ENCODE measurements at places on chromosomes 4 and X.

DNA sequence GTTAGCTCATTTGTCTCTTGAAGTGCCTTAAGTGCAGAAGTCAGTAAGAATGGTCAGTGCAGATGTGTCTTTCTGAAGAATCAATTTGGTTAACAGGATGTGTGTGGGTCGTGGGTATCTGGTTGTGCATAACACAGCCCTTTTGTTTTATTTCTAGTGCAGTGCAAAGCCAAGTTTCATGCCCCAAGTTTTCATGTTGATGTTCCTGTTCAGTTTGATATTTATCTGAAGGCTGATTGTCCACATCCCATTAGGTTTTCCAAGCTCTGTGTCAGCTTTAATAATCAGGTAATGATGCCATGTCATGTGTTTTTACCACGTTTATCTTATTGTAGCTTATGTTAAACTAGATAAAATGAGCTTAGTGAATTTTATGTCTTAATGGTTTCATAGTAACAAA, 27.4 kb downstream of the TRAPPC11 start:
- no peak for DNase-seq

DNA sequence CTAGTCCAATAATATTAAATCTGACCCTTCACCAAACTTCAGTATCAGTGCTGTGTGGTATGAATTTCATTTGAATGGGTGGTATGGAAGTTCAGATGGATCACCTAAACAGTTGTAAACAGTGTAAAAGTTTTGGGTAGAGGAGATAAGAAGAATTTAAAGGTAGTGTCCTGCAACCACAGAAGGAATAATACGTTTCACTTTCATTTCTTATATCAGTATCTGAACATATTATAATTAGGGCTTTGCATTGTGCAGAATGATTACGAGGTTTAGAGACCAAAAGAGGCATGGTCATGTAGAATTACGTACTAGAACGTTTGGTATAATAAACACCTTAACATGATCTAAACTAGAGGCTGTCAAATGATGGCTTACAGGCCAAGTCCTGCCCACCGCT, 116.1 kb downstream of the PDLIM5 start:
- no peak for DNase-seq

- no peak for DNase-seq
Observed at GRCh38 chrX:111376897-111377578, 35.0 kb downstream of the DCX start.

DNA sequence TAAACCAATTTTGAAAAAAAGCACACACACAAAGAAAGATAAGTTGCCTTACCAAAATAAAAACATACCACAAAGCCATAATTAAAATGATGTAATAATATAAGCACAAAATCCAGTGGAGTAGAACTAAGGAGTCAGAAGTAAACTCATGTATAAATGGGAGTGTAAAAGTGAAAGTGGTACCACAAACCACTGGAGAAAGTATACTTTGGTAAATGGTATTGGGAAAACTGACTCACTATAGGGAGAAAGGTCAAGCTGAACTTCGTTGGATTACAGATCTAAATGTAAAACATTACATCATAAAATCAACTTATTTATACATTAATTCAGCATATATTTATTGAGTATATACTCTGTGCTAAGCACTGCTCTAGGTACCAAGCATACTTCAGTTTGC, 46.3 kb upstream of the HHIP start:
- no peak for DNase-seq

- DNase-seq = peak; percentile 35
Observed at GRCh38 chrX:56788717-56789122, 59.7 kb downstream of the NBDY start.

DNA sequence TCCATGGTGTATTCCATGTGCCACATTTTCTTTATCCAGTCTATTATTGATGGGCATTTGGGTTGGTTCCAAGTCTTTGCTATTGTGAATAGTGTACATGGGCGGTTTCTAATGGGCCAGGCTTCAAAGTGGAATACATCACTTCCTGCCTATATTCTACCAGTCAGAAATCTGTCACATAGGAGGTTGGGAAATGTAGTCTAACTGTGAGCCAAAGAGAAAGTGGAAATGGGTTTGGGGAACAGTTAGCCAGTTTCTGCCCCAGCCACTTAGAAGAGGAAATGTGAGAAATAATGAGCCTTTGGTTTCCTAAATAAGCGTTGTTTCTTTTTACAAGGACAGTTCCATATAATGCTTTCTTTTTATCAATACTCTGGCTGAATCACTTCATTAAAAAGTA, 85.1 kb upstream of the AP1S2 start:
- no peak for DNase-seq

DNA sequence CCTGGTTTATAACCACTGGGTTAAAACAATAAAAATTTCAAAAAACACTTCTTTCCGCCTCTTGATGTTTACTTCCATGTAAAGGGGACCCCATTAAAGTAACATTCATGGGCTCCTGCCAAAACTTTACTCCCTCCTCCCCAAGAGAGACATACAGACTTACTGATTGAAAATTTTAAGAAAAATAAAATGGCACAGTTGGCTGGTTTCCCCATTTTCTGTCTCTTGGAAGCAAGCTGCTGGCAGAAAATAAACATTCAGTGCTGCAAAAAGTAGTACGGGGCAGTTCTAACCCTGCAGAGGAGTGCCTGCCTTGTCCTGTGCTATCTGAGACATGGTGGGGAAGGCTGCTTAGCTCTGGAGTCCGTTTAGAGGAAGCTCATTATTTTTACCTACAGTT, 187.3 kb upstream of the INTU start:
- no peak for DNase-seq

DNA sequence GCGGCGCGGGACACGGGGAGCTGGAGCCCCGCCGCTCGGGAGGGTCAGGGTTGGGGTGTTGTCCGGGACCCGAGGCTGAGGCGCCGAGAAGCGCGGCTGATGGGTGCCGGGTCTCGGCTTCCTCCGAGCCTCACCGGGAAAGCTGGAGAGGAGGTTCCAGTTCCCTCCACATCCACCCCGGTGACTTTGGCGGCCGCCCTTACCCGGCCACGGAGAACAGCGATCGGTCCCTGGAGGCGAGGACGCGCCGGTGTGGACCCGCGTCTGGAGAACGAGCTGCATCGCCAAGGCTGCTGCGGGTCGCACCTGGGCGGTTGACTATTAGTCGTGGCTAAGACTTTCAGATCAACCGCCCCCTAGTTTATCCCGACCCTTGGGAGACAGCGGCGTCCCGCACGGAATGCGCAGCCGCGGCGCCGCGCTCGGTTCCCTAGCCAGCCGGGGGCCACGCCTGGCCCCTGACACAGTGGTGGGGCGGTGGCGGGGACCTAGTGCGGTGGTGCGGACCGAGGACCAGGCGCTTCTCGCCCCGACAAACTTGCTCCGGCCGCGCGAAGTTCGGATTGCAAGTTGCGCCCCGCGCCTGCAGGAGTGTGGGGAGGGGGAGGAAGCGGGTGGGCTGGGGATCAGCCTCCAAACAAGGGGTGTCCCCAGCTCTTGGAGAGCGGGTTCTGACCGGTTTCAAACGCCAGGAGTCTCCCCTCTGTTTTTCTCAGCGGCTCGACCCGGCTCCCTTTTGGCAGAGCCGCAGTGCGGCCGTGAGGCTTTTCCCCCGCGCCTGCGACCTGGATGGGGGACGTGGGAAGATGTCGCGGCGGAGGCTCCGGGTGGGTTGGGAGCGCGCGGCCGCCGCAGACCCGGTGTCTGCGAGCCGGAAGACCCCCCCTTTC, 568 bp downstream of the FHDC1 start:
- DNase-seq = peak; percentile 47

DNA sequence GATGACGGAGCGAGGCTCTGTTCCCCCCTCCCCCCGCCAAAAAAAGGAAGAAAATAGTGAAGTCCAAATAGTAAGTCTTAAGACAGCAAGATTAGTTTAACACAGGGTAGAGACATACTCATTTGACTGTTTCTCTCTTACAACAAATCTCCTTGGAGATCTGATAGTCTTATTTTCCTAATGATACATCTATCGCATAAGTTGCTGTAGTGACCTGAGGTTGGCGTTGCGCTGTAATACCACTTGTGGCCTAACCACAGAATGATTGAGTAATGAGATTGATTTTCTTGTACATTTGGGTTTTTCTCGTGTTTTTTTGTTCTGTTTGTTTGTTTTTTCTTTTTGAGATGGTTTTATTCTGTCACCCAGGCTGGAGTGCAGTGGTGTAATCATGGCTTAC, 27.2 kb downstream of the OCIAD1 start:
- DNase-seq = no peak

GRCh38 chr4:77893451-77893850, 30.8 kb downstream of the MRPL1 start:
- DNase-seq = no peak

DNA sequence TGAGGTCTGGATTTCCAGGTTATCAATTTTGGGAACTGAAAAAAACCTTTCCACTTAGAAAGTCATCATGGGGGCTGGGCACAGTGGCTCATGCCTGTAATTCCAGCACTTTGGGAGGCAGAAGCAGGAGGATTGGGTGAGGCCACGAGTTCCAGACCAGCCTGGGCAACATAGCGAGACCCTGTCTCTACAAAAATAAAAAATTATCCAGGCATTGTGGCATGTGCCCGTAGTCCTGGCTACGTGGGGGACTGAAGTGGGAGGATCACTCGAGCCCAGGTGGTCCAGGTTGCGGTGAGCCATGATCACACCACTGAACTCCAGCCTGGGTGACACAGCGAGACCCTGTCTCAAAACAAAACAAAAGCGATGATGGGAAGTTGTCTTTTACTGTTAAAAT, 7.9 kb downstream of the TENM3 start:
- DNase-seq = no peak

DNA sequence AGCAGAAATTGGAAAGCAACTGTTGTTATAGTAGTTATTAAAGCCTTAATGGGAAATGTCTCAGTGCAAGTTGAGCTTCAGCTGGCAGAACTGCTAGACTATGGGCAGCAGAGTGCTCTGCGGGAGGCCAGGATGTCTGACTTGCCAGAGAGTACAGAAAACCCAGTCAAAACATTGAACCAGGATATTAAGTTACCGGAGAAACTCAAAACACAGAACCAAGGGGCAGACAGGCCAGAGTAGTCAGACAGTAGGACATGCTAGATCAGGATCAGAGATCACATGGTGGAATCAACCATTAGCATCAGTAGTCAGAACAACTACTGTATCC, 72.9 kb upstream of the TNIP3 start:
- no peak for DNase-seq

GRCh38 chr4:119059221-119059620, 76.4 kb upstream of the MYOZ2 start:
- DNase-seq = no peak

DNA sequence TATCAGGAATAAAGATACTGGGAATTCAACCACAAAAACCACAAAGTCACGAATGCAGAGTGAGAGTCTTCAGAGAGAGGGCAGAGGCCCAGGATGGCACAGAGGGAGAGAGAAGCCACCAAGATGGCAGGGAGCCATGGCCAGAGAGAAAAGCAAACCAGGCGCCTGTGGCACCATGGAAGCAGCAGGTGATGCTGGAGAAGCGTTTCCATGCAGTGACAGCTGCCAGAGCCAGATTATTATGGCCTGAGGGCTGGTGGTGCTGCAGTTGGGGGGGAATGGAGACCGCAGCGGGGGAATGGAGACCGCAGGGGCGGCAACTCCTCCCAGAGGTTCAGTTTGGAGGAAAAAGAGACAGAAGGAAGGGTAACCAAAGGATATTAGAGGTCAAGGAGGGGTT, 5.8 kb downstream of the TAFAZZIN start:
- DNase-seq = no peak

- no peak for DNase-seq
Observed at GRCh38 chrX:24257011-24257410, 56.9 kb downstream of the SUPT20HL2 start.

GRCh38 chrX:68908071-68908470, 79.2 kb downstream of the EFNB1 start:
- DNase-seq = no peak

DNA sequence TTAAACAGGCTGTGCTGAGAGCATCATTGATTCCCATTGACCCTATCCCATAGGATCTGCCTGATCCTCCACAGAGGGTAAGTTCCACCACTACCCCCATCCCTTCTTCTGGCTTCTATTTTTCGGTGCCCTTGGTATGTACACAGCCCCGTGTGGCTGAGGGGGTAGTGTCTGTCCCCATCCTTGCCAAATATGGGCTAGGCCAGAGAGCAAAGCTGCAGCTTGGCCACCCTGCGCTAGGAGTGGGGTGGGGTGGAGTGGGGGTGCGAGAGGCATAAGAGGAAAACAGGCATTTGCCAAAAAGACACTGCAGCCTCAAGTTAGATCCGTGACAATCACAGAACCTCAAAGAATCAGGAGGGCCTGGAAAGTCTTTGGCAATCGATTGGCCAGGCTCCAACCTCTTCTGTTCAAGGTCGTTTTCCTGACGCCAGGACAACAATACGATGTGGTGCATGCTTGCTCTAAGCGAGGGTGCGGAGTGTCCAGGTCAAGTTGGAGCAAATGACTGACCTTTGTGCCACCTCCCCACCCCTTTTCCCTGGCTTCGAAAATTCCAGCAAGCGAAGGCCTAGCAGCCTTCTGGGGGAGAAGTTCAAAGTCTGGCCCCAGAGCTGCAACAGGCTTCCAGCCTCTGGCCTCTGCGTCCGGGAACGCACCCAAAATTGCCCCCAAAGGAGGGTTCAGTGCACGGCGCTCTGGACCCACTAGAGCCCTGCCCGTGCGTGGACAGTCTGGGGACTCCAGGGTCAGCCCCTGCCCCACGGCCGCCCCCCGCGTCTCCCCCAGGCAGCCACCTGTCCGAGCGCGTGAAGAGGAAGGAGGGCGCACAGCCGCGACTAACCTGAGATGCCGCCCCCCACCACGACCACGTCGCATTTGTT, 598 bp downstream of the MAOB start:
- no peak for DNase-seq

- DNase-seq = peak; percentile 2
Observed at GRCh38 chrX:103520386-103520785, 1.1 kb upstream of the RAB40A start.

GRCh38 chr4:24419181-24420034, 164.9 kb downstream of the DHX15 start:
- peak; percentile 82 for DNase-seq

DNA sequence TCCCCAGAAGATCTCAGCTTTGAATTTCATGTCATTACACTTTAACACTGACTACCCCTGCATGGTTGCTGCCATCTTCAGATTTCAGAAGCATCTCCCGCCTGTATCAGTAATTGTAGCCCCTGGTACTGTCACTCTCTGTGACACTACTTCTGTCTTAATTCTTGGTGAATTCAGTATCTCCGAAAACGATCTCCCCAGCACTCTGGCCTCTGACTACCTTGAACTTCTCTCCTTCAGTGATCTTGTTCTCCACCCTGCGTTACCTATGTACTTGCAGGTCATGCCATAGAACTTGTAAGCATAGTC, 53.8 kb upstream of the ABCG2 start:
- no peak for DNase-seq

- peak; percentile 55 for DNase-seq
Observed at GRCh38 chrX:118655561-118656246, 71.7 kb upstream of the IL13RA1 start.

GRCh38 chrX:106949366-106949765, 29.2 kb downstream of the CLDN2 start:
- DNase-seq = no peak

GRCh38 chrX:31099536-31100090, 27.8 kb upstream of the FTHL17 start:
- peak; percentile 32 for DNase-seq

All from kidney tubule cell (primary cell).